ENCODE measurements at places on chromosomes 7 and 10.

DNA sequence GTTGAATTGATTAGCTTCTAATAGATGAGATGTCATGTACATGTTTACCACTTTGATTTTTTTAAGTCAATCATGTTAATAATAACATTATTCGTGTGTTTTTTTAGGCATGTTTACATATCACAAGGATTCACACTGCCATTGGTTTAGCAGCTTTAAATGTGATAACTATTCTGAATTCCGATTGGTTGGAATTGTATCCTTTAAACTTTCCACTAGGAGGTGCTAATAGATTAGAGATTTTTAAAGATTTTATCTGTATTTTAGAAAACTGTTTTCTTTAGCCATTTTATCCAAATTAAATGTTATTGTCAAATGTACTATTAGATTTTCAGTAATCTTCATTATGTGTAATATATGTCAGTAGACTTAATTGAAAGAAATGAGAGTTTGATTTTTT lies 83.2 kb downstream of the HECTD2 start:
- DNase-seq, result no peak

DNA sequence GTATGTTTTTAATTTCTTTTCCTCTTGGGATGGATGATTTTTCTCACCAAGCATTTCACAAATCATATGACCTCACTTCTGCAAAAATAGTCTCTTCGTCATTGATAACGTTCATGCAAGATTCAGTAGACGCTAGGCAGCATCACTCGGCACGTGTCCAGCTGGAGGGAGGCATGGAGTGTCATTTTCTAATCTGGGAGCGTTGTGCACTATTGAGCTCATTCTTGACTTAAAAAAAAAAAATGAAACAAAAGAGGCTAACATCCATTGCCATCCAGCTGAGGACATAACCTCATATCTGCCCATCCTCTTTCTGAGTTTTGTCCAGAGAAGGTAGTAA lies 56.2 kb downstream of the COL17A1 start:
- DNase-seq, result no peak

GRCh38 chr7:106029941-106030340 lies 66.9 kb downstream of the CDHR3 start:
- no peak for DNase-seq

GRCh38 chr10:3835770-3836169 lies 50.8 kb upstream of the KLF6 start:
- no peak for DNase-seq

DNA sequence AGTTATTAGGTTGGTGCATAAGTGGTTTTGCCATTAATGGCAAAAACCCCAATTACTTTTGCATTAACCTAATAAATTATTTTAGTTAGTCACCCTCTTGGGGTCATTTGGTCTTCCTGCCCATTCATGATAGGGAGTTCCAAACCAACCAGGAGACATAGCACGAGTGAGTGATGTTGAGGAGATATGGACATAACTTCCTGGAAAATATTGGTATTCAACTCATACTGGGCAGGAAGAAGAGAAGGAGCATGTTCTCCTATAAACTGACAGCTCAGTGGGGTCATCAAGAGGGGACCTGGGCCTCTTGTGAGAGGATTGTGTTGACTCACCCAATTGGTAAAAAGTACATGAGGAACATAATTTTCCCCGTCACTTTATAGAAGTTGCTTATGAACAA lies 23.7 kb downstream of the SPAG6 start:
- DNase-seq, result no peak

DNA sequence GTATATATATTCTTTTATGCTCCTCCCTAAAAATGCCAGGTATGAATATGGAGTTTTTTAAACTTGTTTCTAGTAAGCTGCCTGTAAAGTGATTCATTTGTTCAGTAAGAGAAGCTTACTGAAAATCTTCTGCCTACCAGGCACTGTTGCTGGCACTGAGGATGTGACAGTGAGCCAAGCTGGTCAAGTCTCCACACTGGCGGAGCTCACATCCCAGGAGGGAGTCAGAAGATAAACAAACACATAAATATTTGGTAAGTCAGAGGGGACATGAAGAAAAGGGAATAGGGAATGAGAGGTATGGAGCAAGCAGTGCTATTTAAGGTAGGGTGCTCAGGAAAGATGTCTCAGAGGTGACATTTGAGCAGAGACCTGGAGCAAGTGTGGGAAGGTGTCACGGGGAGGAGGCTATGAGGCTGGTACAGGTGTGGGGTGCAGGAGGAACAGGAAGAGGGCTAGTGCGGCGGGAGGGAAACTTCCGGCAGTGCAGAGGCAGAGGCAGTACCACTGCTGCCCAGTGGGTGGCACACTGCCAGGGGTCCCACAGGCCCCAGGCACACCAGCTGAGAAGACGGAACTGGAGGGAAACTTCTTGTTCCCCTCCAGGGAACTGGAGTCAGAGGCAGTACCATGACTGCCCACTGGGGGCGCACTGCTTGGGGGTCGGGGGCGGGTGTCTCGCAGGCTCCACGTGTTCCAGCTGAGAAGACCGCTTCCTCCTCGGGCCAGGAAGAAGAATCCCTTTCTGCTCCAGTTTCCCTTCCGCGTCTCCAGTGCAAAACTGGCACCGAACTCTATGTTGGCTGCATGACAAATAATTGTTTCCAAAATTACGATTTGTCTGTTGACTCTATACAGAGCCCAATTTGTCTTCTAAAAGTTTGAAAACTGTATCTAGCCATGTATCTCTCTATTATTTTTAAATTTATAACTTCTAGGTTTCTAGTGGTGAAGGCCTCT lies 161.0 kb downstream of the TEX36 start:
- no peak for DNase-seq

DNA sequence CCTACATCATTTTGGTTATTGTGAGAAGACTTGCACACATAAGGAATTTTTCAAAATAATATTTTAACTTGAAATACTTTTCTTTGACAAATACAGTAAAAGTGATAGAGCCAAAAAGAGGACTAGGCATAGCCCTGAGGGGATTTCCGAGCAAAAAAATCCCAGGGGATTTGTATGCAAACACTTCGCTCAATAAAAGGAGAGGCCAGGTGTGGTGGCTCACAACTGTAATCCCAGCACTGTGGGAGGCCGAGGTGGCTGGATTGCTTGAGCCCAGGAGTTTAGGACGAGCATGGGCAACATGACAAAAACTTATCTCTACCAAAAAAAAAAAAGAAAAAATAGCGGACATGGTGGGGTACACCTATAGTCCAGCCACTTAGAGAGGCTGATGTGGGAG lies 193.0 kb downstream of the PCDH15 start:
- DNase-seq, result no peak
